ENCODE measurements at places on chromosomes 7 and 10. TPM values are rescaled to one million over a fixed set of nuclear protein-coding genes. Genes with fewer than 3 reads are reported as not detected.

ADIRF gene
- total RNA-seq, result 0.72 TPM

FAM200A gene
- 6.0 TPM for total RNA-seq

DNA sequence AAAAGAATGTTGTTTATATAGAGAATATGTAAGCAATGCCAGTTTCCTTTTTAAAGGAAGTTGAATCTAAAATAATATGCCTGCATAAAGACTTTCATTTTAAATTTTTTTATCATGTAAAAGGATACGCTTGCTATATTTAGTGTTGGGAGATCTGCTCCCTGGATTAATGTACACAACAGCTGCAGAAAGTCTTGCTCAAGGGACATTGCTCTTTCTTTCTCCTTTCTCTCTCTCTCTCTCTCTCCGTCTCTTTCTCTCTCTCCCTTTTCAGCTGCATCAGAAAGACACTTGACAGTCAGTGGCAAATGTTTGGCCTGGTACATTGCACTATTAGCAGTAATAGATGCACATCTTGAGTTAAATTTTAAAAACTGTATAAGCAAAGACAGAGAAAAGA is 739 bp downstream of the MYPN start:
- no peak for DNase-seq

- no peak for DNase-seq
Observed at GRCh38 chr7:50660040-50660829, 95.0 kb upstream of the DDC start.

- DNase-seq, result no peak
Observed at GRCh38 chr10:80461208-80462183, 7.4 kb downstream of the TSPAN14 start.

GRCh38 chr10:28105561-28105960 is 106.7 kb upstream of the ODAD2 start:
- no peak for DNase-seq

GRCh38 chr7:55078465-55079372 is 59.9 kb downstream of the EGFR start:
- no peak for DNase-seq

WDR86 gene
- total RNA-seq, result 0.07 TPM

GRCh38 chr7:8190119-8190895 is 71.7 kb downstream of the ICA1 start:
- DNase-seq, result peak; percentile 39

WDR11 gene
- 34.1 TPM for total RNA-seq

DNA sequence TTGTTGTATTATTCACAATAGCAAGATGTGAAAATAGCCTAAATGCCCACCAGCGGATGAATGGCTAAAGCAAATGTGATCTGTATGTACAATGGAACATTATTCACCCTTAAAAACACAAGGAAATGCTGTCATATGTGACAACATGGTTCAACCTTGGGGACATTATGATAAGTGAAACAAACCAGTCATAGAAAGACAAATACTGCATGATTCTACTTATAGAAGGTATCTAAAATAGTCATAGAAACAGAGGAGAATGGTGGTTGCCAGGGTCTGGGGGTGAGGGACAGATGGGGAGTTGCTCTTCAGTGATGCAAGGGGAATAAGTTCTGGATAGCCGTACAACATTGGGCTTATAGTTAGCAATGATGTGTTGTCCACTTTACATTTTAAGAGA is 58.4 kb downstream of the NRF1 start:
- DNase-seq, result no peak

- DNase-seq, result no peak
Observed at GRCh38 chr10:131212763-131213325, 98.7 kb downstream of the TCERG1L start.

TFR2 gene
- 1.1 TPM for total RNA-seq

All from epithelial cell of proximal tubule (primary cell).